ENCODE measurements at places on chromosomes 3 and 15.

DNA sequence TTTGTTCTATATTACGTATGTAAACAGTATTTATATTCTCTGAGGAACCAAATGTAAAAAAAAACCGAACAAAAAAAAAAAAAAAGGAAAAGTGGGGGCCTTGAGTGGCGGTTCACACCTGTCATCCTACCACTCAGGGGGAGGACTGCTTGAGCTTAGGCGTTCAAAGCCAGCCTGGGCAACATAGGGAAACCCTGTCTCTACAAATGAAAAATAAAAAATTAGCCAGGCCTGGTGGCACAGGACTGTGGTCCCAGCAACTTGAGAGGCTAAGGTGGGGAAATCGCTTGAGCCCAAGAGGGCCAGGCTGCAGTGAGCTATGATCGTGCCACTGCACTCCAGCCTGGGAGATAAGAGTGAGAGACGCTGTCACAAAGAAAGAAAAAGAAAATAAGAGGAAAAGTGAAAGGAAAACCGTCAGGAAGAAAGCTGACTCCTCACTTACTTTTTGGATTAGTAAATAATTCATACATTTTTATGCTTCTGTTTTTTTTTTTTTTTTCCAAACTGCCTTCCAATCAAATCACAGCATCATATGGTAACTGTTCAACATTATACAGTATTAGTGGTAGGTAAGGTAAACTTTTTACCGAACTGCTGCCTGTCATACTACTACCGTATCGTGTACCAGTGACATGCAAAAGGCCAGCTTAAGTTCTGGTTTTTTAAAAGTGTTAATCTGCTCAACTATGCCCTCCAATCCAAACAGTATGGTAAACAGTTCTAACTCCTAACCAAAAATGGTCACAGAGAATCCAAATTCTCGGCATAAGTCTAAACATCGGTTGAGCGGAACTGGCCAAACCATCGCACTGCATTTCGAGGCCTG is 1.2 kb downstream of the PHC3 start:
- peak; percentile 34 for DNase-seq

DNA sequence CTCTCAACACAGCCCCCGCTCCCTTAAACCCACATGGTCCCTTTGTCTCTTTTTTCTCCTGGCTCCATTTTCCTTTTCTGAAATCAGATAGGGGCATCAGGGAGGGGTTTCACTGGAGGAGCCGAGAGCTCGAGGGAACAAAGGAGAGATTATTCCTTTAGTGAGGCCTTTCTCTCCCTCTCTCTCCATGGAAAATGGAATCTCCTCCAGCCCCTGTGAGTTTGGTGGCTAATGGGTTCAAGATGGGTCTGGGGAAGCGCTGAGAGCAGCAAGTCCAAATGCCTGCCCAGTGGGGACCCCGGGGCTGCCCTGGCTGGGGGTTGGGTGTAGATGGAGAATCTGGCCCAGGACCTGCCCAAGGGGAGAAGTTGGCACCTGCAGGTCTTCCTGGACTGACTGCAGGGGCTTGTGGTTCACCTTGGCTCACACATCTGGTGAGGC is 56.8 kb downstream of the ITGA11 start:
- DNase-seq = no peak

- DNase-seq = no peak
Observed at GRCh38 chr15:79089331-79089889, 1.2 kb downstream of the RASGRF1 start.

- DNase-seq = peak; percentile 97
Observed at GRCh38 chr3:195914648-195915473, 6.5 kb upstream of the TNK2 start.

DNA sequence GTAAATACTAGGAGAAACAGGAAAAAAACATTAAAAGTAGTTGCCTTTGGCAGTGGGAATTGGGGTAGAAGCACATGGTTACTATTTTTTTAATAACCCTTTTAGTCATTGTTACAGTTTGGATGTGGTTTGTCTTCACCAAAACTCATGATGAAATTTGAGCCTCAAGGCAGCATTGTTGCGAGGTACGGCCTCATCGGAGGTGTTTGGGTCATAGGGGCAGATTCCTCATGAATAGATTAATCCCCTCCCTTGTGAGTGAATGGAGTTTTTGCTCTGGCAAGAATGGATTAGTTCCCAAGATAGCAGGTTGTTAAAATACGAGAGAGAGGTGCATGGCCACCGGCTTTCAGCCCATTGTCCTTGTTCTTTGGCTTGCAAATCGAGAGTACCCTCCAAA is 92.6 kb downstream of the LEKR1 start:
- no peak for DNase-seq
